ENCODE measurements at places on chromosomes 13 and 19.

DNA sequence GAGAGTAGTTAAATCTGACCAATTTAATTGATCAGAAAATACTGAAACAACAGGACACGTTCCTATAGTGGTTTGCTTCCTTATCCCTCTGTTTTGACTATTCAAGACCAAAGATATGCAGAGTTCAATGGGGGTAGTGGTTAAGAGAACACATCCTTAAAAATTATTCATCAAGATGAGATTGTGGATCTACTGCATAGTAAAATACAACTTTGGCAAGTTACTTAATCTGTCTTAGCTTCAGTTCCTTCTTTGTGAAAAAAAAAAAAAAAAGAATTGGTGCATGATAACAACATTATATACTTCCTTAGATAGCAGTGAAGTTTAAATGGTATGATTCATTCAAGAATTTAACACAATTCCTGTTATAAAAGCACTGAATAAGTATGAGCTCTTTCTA, 552.1 kb downstream of the DCT start:
- no peak for DNase-seq

DNA sequence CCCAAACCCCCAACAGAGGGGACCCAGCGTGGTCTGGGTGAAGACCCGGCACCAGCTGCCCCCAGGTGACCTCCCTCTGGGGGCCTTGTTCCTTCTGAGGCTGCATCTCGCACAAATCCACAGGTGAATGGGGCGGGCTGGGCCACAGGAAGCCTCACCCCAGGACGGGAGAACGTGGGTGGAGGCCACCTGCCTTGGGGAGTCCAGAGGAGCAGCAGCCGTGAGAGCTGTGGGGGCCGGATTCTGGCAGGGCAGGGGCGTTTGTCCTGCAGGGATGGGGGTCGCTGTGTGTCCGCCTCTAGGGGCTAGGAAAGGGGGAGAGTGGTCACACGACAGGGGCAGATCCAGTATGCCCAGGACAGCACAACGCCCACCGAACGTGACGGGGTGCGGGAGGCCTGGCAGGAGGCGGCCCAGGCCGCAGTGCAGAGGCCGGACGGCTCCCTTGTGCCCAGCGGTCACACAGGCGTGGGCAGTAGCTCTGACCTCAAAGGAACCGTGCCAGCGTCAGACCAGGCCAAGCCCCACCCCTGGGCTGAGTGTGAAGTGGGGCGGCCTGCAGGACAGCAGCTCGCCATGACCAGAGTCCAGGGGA, 6.7 kb downstream of the POLR2E start:
- no peak for DNase-seq

DNA sequence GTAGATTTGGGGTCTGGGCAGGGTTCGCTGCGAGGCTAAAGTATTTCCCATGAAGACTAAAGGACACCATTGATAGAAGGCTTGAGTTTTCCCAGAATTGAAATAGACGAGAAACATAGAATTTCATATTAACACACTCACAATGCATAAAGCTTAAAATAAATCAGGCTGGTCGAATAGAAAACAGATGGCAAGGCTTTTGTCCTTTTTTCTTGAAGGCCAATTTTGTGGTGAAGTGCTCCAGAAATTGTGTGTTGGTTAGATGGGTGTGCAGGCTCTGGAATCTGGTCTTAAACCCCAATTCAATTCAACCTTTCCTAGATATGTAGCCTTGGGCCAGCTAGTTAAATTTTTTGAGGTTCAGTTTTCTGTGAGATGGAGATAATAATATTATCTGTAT, 56.9 kb upstream of the LRCH1 start:
- DNase-seq: no peak

DNA sequence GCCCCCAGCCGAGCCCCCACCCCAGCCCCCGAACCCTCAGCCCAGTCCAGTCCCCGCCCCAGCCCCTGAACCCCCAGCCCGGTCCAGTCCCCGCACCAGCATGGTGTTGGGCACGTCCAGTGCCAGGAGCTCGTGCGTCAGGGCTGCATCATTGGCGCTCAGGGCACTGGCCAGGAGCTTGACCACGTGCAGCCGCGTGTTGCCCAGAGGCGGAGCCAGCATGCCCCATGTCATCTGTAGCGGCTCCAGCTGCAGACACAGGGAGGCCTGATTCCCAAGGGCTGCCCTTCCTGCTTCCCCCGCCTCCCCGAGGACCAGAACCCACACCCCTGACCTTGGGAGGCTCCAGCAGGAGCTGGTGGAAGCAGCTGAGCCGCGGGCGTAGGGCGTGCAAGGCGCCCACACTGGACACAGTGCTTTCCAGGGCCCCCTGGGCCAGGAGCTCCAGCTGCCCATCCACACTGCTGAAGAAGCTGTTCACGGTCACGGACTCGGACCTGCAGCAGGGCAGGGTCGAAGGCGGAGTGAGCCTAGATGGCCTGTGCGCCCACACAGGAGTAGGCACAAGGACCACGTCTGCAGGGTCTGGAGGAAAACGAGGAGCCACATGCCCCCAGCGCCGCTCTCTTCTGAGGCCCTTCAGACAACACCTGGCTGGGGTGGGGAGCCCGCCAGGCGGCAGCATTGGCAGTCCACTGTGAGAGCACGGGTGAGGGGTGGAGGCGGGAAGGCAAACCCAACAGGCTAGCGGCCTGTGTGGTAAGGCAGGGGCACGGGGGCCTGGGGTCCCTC, 12.8 kb upstream of the TMEM86B start:
- DNase-seq: no peak

DNA sequence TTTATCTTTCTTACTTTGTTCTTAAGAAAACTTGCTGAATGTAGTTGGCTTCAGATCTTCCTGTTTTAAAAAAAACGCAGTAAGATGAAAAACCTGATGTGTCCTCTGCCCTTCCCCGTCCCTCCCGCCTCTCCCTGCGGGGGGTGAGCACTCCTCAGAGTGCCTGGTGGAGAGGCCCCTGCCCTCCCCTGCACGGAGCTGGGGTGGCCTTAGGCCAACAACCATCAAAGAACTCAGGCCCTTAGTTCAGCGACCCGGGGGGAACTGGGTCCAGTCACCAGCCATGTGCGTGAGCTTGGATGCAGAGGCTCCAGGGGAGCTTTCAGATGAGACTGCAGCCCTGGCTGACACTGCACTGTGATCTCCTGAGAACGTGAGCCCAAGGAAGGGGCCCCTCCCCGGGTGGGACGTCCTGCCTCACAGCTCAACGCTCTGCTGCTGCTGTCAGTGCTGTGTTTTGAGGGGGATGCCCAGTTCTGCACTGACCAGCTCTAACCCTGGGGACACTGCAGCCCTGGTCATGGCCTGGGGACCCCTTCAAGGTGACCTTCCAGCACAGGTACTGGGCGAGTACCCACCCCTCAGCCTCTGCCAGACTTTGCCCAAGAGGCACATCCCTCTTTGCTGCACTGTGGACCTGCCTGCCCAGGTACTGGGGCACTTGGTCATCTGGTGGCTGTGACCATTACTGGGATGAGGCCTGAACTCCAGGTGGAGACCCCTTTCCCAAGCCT, 42.7 kb downstream of the ANKRD10 start:
- DNase-seq: no peak

DNA sequence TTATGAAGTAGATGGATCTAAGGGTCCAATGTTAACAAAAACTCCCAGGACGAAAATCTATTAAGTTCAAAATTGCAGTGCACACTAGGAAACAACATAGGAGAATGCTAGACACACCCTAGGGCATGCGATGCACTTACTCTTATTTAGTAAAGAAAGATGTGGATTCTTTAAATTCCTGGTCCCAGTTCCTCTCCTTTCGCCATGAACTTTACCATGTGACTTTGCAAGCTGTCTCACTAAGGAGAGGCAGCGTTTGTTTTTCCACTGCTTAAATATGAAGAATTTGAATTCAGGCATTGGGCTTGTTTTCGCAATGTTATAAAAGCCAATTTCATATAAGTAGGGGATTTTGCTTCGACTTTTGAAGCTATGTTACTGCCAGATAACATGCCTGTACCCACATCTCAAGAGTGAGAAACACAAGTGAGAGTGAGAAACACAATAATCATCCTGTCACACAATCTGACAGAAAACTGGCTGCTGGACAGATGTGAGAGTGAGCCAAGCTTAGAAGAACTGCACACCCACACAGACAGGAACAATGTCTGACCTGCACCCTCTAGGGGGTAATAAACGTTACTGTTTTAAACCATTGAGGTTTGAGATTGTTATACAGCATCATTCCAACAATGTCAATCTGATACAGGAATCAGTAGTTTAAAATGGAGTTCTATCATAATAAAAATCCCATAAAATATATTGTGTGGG, 1308.4 kb downstream of the SLITRK5 start:
- DNase-seq: no peak

- DNase-seq: no peak
Measured at GRCh38 chr19:17332677-17333581, 1.7 kb downstream of the ANO8 start.

- no peak for DNase-seq
Measured at GRCh38 chr13:102035969-102036368, 365.9 kb downstream of the FGF14 start.

DNA sequence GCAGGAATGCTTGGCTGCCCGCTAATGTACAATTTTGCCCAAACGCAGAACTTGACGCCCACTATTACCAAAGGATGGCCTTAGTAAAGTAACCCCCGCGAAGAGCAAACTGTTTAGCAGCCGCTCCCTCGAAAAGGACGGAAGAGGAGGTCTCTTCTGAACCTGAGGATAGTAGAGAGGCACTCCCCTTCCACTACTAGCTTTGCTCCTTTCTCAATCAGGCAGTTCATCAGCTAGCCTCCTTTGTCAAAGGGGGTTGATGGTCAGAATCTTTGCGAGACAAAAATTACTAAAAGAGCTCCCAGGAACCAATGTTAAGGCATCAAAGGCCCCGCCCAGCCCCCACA, 534 bp downstream of the CAB39L start:
- no peak for DNase-seq

GRCh38 chr13:47826471-47826870, 174.6 kb downstream of the SUCLA2 start:
- no peak for DNase-seq

DNA sequence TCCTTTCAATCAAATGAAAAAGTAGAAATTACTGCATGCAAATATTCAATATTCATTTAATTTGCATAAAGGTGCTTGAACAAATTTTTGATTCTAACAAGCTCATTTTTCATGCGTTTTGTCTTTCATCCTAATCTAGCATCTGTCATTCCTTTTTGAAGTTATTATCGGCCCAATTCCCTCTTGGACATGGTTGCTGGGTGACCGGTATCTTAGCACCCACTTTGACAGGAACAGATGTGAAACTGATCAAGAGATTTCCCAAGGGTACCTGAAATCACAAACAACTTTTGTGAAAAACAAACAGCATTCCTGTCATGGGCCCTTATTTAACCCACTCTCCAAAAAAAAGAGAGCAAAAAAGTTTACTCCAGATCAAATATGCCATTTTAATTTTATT, 13.3 kb downstream of the DACH1 start:
- no peak for DNase-seq

DNA sequence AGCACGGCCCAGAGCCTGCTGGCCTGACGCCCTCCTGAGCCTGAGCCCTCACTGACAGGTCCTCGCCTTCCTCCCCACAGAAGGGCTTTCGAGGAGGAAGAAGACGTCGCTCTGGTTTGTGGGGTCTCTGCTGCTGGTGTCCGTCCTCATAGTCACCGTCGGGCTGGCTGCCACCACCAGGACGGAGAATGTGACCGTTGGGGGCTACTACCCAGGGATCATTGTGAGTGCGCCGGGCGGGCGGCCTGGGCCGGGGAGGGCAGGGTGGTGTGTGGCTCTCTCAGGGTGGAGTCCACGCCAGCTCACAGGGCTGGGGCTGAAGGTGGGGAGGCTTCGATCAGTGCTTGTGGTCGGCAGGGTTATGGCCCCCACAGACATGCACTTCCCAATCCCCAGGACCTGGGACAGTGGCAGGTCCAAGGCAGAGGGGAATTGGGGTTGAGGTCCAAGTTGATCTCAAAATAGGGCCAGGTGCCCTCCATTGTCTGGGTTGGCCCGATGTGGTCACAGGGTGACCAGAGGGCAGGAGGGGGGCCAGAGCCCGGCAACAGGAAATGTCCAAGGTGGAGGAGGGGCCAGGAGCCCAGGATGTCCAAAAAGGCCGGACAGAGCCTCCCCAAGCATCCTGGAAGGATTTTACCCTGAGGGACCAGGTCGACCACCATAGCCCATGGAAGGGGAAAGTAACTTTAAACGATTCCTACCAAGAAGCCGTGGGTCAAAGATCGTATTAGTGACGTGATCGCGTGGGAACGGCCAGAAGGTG, 7.2 kb downstream of the TMEM255B start:
- no peak for DNase-seq

DNA sequence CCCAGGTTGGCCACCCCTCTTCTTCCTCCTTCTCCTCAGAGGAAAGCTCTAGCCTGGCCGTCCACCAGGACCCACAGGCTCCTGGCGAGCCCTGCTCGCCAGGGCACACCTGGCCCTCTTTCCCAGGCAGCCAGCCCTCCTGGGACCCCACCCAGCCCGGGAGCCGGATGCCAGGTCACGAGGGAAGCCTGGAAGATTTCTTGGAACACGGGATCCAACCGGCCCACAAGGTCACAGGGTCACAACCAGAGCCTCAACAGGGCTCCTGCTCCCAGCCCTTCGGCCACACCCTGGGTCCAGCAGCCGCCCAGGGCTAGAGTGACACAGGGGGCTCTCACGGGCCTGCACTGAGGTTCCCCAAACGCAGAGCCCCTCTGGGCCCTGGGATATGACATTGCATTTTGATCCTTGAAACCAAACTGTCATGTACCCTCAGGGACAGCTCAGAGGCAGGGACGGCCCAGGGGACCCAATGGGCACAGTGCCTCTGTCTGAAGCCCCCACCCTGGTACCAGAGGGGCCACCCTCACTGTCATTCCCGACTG, 5.5 kb downstream of the MKNK2 start:
- DNase-seq: no peak

GRCh38 chr13:47330031-47330430, 433.2 kb upstream of the HTR2A start:
- DNase-seq: no peak

- DNase-seq: no peak
Measured at GRCh38 chr19:50817941-50818858, 5.4 kb downstream of the KLK1 start.

GRCh38 chr13:43428545-43429296, 358.1 kb downstream of the ENOX1 start:
- DNase-seq: no peak

DNA sequence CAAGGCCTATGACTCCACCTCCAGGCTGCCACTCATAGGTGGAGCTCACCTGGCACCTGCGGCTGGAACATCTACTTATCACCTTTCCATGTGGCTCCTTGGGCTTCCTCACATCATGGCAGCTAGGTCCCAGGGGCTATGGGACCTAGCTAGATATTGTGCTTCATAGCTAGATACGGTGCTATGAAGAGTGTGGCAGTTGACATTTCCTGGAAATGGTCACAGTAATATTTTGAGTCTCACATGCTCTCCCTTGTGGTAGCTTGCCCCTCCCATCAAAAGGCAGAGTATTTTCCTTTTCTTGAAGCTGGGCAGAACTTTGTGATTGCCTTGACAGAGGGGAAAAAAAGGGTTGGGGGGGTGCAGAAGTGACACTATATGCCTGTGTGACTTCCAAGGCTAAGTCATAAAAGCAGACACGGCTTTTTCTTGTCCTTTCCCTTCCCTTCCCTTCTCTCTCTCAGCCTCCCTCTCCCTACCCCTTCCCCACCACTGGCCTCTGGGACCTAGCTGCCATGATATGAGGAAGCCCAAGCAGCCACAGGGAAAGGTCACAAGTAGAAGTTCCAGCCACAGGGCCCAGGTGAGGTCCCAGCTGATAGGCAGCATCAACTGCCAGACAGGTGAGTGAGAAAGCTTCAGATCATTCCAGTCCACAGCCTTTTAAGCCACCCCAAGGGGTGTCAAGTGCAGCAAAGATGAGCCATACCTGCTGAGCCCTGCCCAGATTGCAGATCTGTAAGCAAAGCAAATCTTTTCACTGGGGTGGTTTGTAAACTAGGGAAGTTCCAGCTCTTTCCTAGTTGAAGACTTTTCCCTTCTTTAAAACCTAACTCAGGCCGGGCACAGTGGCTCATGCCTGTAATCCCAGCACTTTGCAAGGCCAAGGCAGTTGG, 6.9 kb upstream of the HIF3A start:
- DNase-seq: no peak
